ENCODE measurements at places on chromosomes 4 and X.

GRCh38 chr4:106796876-106797275 is 239.2 kb downstream of the DKK2 start:
- H3K27me3 ChIP-seq: no peaks in the 10 kb centered on the region
- no peak for DNase-seq
- no peak overlapping the region for H3K4me3 ChIP-seq
- no peaks in the 10 kb centered on the region for H3K4me1 ChIP-seq

GRCh38 chr4:122687531-122688061 is 44.9 kb upstream of the BBS12 start:
- no peak for DNase-seq
- H3K27me3 ChIP-seq: no peaks in the 10 kb centered on the region
- no peak overlapping the region for H3K4me3 ChIP-seq
- H3K36me3 ChIP-seq: no peaks in the 10 kb centered on the region

DNA sequence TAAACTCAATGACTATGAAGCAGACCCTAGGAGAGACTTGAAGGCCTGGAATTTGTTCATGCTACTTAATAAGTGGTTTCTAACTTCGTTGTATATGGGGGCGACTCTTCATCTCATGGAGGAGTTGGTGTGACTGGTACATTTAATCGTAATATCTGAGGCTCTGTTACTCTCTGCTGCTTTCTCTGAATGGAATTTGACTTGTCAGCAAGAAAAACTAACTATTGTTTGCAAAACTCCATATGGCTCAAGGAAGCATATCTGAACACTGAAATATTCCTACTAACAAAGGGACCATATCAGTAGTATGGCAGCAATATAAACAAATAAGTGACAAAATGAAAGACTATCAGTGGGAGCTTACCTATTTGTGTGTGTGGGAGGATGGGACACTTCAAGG is 132.0 kb upstream of the RPS6KA6 start:
- no peaks in the 10 kb centered on the region for H3K4me1 ChIP-seq
- DNase-seq: no peak
- no peak overlapping the region for H3K4me3 ChIP-seq
- no peaks in the 10 kb centered on the region for H3K36me3 ChIP-seq
- no peak overlapping the region for H3K27ac ChIP-seq

DNA sequence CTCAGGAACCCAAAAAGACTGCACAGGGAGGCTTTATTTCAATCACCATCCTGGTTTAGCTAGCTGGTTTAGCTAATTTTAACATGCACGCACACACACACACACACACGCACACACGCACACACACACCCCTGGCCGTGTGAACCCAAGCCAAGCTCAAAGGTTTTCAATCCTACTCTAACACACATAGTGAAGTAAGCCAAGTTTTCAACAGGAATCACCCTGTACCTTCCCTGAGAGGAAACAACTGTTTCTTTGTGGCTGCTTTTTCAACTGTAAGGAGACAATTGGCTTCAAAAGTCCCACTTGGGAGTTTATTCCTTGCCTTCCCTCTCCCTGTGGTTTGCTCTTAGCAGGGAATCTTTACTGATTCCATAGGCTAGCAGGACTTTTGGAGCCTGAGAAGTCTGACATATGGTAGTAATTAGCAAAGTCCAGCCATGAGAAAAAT is 98.9 kb upstream of the BMP3 start:
- no peaks in the 10 kb centered on the region for H3K27me3 ChIP-seq
- no peak overlapping the region for H3K4me3 ChIP-seq
- H3K4me1 ChIP-seq: no peaks in the 10 kb centered on the region

DNA sequence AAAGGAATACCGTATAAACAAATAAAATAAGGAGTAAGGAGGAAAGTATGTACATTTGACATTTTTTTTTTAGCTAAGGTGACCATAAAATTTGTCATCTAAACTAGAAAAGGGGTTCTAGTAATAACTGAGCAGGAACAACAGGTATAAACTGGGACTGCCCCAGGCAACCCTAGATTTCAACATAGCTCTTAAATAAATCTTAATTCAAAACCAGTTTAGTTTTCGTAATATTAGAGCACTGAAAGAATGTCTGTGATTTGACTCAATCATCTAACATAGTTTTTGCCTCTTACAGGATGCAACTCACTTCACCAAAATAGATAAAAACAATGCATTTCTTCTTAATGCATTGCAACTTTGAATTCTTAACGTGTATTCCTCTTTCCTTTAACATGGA is 257.7 kb downstream of the ADAMTS3 start:
- DNase-seq: no peak
- H3K36me3 ChIP-seq: no peaks in the 10 kb centered on the region
- no peak overlapping the region for H3K4me3 ChIP-seq
- H3K4me1 ChIP-seq: peaks cover 24% of the 10 kb centered on the region

DNA sequence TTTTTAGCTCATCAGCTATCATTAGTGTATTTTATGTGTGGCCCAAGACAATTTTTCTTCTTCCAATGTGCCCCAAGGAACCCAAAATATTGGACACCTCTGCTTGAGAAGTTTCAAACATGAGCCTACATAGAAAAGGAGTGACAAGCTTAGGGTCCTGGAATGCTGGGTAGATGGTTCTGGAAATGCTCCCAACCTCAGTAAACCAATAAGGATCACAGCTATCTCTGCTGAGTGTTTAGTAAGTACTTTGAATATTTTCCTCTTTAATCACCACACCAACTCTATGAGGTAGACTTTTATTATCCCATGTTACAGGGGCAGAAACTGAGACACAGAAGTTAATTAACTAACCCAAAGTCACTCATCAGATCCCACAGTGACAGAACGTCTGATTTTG is 164.9 kb upstream of the KLF3 start:
- no peak for DNase-seq
- no peak overlapping the region for H3K4me3 ChIP-seq
- H3K36me3 ChIP-seq: no peaks in the 10 kb centered on the region

- H3K36me3 ChIP-seq: no peaks in the 10 kb centered on the region
- H3K27me3 ChIP-seq: no peaks in the 10 kb centered on the region
- H3K4me3 ChIP-seq: no peak overlapping the region
These were observed 97.1 kb upstream of the MAML3 start for GRCh38 chr4:140250989-140251552.

GRCh38 chr4:175827516-175827915 is 15.5 kb upstream of the GPM6A start:
- no peak overlapping the region for H3K27ac ChIP-seq
- H3K27me3 ChIP-seq: no peaks in the 10 kb centered on the region

DNA sequence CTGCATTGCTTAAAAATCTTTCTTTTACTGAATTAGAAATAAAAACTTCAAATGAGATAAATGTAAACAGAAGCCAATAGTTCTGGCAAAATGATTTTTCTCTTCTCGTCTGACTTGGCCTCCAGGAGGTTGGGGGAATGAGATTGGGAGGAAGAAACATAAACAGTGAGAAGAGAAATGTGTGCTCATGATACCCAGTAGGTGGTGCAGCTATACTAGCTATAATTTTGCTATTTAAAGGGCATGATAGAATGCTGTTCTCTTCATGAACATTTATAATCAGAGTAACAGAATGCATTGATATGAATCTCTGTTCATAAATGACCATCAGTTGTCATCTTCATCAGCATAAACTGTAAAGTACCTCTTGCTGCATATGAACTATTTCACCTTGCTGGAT is 85.5 kb downstream of the TACR3 start:
- H3K4me1 ChIP-seq: no peaks in the 10 kb centered on the region
- H3K36me3 ChIP-seq: no peaks in the 10 kb centered on the region
- H3K4me3 ChIP-seq: no peak overlapping the region
- no peak for DNase-seq

DNA sequence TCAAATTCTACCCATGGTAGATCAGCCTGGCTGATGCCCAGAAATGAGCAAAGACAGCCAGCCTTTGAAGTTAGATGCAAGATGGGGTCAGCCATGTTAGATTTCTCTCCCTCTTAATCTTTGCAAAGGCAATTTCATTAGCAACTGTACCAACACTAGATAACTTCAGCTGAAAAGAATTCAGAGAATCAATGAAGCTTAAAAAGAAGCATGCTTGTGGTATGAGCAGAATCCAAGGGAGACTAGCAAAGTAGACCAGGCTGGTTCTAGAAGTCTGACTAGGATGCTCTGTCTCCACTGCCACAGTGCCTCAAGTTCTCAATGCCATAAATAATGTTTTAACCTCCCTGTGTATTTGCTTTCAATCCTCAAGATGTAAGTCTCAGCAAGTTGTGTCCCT is 247.3 kb downstream of the SLC7A11 start:
- H3K36me3 ChIP-seq: no peaks in the 10 kb centered on the region
- H3K27me3 ChIP-seq: no peaks in the 10 kb centered on the region
- H3K4me3 ChIP-seq: no peak overlapping the region

DNA sequence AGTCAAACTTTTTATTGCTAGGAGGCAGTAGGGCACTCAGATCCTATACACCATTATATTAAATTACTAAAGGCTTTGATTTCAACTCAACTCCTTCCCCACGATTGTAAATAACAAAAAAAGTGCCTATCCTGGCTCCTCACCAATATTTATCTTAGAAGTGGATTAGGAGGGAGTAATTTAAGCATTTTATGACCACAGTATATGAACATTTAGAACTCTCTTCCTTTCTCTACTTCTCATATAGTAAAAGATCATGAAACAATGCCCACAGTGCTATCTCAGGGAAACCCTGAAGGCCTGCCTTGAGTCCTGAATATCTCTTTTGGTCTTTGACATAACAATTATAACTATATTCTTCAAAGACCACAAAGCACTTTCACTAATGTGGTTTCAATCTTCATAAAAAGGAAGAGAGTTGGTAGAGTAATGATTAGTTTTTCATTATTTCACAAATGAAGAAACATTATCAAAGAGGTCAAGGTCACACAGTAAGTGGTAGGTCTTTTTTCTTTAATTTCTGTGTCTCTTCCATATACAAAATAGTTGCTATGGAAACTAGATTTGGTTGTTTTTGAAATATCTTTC is 29.1 kb upstream of the ADH1C start:
- no peaks in the 10 kb centered on the region for H3K36me3 ChIP-seq
- H3K27ac ChIP-seq: no peak overlapping the region
- H3K4me1 ChIP-seq: peaks cover 5% of the 10 kb centered on the region
- DNase-seq: no peak
- H3K4me3 ChIP-seq: no peak overlapping the region
- no peaks in the 10 kb centered on the region for H3K27me3 ChIP-seq

DNA sequence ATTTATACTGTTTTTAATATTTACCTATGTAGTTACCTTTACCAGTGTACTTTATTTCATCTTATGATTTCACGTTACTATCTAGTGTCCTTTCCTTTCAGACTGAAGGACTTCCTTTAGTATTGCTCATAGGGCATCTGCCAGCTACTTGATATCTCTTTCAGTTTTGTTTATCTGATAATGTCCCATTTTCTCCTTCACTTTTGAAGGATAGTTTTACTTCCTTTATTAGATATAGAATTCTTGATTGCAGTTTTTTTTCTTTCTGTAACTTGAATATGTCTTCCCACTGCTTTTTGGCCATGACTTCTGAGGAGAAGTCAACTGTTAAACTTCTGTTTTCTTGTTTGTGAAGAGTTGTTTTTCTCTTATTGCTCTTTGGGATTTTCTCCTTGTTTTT is 69.4 kb upstream of the MAGED1 start:
- no peak for DNase-seq
- H3K4me1 ChIP-seq: no peaks in the 10 kb centered on the region
- no peak overlapping the region for H3K27ac ChIP-seq
- H3K4me3 ChIP-seq: no peak overlapping the region
- no peaks in the 10 kb centered on the region for H3K36me3 ChIP-seq
- H3K27me3 ChIP-seq: no peaks in the 10 kb centered on the region

DNA sequence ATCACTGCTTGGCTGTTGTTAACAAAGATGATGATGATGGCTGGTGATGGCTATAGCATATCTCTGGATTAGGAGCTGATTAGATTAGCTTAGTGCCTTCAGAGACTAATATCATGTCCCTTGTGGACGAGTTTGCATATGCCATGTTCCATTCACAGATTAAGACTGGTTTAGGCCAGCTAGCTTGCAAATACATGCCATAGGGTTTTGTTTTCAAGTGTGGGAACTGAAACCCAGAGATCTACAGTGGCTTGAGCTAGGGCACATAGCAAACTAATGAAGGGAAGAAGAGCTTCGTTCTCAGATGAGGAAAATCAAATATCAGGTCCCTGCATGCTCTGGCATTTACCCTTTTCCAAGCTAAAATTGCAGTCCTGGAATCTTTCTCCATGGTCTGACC is 492.3 kb downstream of the MAGEE1 start:
- H3K27me3 ChIP-seq: no peaks in the 10 kb centered on the region
- H3K27ac ChIP-seq: no peak overlapping the region
- H3K4me1 ChIP-seq: no peaks in the 10 kb centered on the region
- DNase-seq: no peak

DNA sequence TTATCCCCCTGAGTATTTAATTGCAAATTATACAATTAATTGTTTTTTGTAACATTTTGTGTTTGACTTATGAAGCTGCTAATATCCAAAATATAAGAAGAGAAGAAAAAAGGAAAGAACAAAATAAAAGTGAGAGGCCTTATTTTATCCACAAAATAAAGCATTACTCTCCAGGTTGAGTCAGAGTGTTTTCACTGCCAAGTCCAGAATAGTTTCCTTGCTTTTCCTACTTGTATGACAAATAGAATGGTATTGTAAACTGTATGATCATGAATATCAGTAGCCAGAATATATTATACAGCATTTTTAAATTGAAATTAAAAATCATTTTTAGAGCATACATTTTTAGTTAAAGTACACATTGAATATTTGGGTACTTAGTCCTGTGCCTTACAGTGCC is 237.8 kb downstream of the NDST4 start:
- no peak overlapping the region for H3K4me3 ChIP-seq
- no peaks in the 10 kb centered on the region for H3K36me3 ChIP-seq
- no peaks in the 10 kb centered on the region for H3K27me3 ChIP-seq
- H3K4me1 ChIP-seq: no peaks in the 10 kb centered on the region

- no peak for DNase-seq
- no peak overlapping the region for H3K27ac ChIP-seq
- H3K27me3 ChIP-seq: no peaks in the 10 kb centered on the region
- H3K36me3 ChIP-seq: no peaks in the 10 kb centered on the region
- no peak overlapping the region for H3K4me3 ChIP-seq
These were observed 132.6 kb upstream of the RPS6KA6 start for GRCh38 chrX:84320614-84321013.

- peaks cover 6% of the 10 kb centered on the region for H3K4me1 ChIP-seq
- H3K27me3 ChIP-seq: peaks cover under 1% of the 10 kb centered on the region
- no peak overlapping the region for H3K4me3 ChIP-seq
These were observed 5.6 kb upstream of the DLG3 start for GRCh38 chrX:70439016-70439415.

- no peak overlapping the region for H3K27ac ChIP-seq
- DNase-seq: no peak
- H3K4me3 ChIP-seq: no peak overlapping the region
- H3K36me3 ChIP-seq: no peaks in the 10 kb centered on the region
- peaks cover 5% of the 10 kb centered on the region for H3K4me1 ChIP-seq
These were observed 357.2 kb upstream of the GATB start for GRCh38 chr4:152117933-152118507.

Data from suprapubic skin (tissue), 4 donors.